ENCODE measurements at places on chromosomes 3 and 15. TPM values are rescaled to one million over a fixed set of nuclear protein-coding genes. Genes with fewer than 3 reads are reported as not detected.
A peak's percentile ranks its signal among the peaks of the same experiment; 100 is the strongest.

DNA sequence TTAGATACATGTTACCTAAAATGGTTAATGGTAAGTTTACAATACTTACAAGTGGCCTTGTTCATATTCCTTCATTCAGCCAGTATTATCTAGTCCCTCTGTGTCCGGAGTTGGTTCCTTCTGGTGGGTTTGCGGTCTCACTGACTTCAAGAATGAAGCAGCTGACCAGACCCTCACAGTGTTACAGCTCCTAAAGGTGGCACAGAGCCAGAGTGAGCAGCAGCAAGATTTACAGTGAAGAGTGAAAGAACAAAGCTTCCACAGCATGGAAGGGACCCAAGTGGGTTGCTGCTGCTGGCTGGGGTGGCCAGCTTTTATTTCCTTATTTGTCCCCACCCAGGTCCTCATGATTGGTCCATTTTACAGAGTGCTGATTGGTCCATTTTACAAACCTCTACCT lies 916.8 kb downstream of the MCTP2 start:
- no peaks in the 10 kb centered on the region for H3K36me3 ChIP-seq
- no peak overlapping the region for H3K27ac ChIP-seq
- no peaks in the 10 kb centered on the region for H3K4me1 ChIP-seq
- no peak overlapping the region for H3K4me3 ChIP-seq
- DNase-seq, result no peak

DNA sequence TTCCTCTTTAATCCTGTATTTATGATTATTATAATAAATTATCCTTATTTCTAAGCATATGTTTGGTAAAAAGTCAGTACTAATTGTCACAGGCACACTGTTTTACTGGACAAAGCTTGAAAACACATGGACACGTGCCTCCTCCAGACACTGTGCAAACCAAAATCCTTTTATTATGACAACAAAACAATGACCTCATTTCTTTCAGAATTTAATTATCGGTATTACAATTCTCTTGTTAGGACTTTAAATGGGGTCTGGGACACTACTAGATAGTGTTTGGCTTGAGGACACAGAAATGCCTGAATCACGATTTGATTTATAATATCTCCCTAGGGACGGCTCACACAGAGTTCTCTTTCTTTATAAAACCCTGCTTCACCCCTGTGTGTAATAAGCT lies 107.3 kb upstream of the IGSF10 start:
- H3K27ac ChIP-seq, result no peak overlapping the region
- no peak for DNase-seq
- no peaks in the 10 kb centered on the region for H3K4me1 ChIP-seq
- no peak overlapping the region for H3K4me3 ChIP-seq
- no peaks in the 10 kb centered on the region for H3K27me3 ChIP-seq

- no peaks in the 10 kb centered on the region for H3K4me1 ChIP-seq
- no peak overlapping the region for H3K4me3 ChIP-seq
- no peaks in the 10 kb centered on the region for H3K27me3 ChIP-seq
- no peak overlapping the region for H3K27ac ChIP-seq
- no peak for DNase-seq
- H3K36me3 ChIP-seq, result no peaks in the 10 kb centered on the region
Measured at GRCh38 chr3:9201955-9202354, 47.5 kb downstream of the SRGAP3 start.

DNA sequence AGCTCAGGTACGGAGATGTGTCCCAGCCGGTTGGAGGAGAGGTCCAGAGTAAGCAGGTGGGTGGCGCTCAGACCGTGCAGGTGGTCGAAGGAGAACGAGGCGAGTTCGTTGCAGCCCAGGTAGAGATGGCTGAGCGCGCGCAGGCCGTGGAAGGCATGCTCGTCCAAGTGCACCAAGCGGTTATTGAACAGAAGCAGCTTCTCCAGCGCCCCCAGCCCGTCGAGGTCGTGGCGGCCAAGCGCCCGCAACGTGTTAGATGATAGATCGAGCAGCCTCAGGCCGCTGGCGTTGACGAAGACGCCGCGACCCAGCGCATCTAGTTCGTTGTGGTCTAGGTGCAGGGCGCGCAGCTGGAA lies 648 bp downstream of the AMIGO3 start:
- H3K36me3 ChIP-seq, result no peaks in the 10 kb centered on the region
- no peaks in the 10 kb centered on the region for H3K27me3 ChIP-seq
- peak overlapping the region; percentile 77 for H3K27ac ChIP-seq

The MBNL1 gene
- 39.6 TPM for polyA plus RNA-seq

DNA sequence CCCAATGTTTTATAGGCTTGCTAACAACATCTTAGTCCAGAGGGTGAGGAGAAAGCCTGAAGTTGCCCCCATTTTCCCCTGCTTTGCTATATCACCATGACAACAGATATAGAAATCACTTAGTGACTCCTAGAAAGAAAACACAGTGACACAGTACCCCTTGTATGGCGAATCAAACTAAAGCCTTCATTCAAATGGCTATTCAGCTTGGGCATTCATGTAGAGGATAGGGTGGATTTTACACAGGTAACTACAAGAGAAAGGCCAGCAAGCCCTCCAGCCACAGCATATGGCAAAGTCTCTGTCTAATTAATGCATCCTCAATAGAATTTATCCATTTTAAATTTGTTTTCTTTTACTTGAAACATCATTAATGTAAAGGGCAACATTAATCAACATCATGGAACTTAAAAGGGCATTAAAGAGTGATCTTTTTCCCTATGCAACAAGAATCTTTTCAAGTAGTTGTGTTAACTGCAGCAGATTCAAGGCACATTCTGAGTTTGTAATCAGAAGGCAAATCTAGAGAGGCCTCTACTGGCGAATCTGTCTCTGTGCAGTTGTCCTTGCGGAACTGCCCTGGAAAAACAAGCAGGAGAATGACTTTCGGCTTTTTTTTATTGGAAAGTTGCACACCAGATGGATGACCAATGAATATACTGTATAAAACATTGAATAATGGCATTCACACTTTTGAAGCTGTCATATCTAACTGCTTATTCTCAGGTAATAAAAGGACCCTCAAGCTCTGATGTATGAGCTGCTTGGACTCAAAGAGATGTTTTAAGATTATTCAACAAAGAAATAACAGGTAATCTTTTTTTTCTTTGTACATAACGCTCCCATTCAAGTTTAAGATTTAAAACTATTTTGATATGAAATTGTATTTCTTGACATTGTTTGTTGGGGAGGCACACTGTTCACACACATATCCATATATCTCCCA lies 621.7 kb upstream of the AGTR1 start:
- no peaks in the 10 kb centered on the region for H3K27me3 ChIP-seq
- no peak overlapping the region for H3K27ac ChIP-seq
- peak; percentile 6 for DNase-seq
- no peaks in the 10 kb centered on the region for H3K36me3 ChIP-seq

DNA sequence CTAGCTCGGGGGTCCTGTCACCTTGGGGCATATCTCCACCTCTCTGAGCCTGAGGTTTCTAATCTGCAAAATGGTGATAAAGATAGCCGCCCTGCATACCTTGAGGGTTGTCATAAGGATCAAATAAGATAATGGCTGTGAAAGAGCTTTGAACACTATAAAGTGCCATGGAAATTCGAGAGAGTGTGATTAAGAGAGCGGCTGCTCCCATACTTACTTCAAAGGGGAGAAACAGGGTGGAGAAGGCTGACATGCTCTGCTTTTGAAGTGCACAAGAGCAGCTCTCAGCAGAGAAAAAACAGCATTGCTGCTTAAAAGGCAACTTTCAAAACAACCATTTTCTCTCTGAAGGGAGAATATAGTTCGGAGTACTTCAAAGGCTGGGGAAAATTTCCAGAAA lies 529.2 kb downstream of the EPHB1 start:
- peaks cover 3% of the 10 kb centered on the region for H3K27me3 ChIP-seq
- DNase-seq, result no peak
- no peak overlapping the region for H3K4me3 ChIP-seq
- no peak overlapping the region for H3K27ac ChIP-seq
- H3K4me1 ChIP-seq, result no peaks in the 10 kb centered on the region
- no peaks in the 10 kb centered on the region for H3K36me3 ChIP-seq

GRCh38 chr3:19467761-19468160 lies 319.5 kb downstream of the KCNH8 start:
- H3K27me3 ChIP-seq, result no peaks in the 10 kb centered on the region
- DNase-seq, result no peak
- no peaks in the 10 kb centered on the region for H3K36me3 ChIP-seq
- no peak overlapping the region for H3K27ac ChIP-seq
- no peak overlapping the region for H3K4me3 ChIP-seq

DNA sequence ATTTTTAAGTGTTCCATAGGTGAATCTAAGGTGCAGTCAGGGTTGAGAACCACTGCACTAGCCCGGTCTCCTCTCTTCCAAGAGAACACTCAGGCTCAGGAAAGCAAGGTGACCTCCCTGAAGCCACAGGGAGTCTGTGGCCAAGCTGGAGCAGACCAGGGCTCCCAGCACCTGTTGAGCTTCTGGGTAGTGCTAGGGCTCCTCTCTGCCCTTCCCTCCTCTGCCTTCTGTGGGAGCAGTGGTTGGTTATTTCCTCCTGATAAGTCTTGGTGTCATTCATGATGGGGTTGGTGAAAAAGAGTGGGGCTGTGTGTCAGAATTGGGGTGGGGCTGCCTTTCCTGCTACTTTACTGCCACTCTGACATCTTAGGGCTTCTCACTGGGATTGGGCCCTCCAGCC lies 163.1 kb upstream of the UMPS start:
- no peak for DNase-seq
- no peaks in the 10 kb centered on the region for H3K36me3 ChIP-seq
- no peak overlapping the region for H3K4me3 ChIP-seq
- no peak overlapping the region for H3K27ac ChIP-seq

GRCh38 chr3:111315930-111316587 lies 225.9 kb upstream of the CD96 start:
- H3K27me3 ChIP-seq, result no peaks in the 10 kb centered on the region
- H3K36me3 ChIP-seq, result no peaks in the 10 kb centered on the region
- no peak overlapping the region for H3K4me3 ChIP-seq
- no peak overlapping the region for H3K27ac ChIP-seq
- H3K4me1 ChIP-seq, result peaks cover 5% of the 10 kb centered on the region

DNA sequence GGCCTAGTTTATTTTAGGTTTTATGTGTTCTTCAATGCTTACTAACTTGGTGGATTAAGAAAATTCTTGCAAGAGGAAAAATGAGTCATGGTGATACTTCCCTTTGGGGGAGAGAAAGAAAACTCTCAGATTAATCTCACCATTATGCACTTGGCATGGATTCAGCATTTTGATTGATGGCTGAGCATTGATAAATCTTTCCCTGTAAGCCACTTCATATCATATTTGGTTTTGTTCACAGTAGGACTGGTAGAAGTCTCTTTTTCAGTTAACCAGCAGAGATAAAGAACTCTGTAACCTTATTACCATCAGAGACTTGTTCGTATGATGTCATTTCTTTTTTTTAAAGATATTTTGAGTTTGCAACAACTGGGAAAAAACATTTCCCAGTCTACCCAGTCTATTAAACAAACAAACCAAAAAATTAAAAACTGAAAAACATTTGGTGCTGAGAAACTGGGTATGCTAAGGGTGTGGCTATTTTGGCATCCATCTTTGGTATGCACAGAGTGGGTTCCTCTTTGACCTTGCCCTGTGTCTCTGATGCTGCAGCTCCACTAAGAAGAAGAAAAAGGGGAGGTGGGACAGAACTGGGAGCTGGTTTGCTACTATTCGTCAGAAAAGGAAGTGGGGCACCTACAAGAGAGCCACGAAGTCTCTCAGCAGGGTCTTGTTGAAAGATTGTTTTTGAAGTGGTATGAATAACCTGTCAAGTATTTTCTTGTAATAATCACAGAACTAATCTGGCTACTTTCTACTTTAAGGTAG lies 17.2 kb downstream of the TMOD3 start:
- H3K27me3 ChIP-seq, result no peaks in the 10 kb centered on the region
- no peak overlapping the region for H3K27ac ChIP-seq
- peaks cover 36% of the 10 kb centered on the region for H3K4me1 ChIP-seq
- no peak for DNase-seq

GRCh38 chr3:12175844-12176453 lies 17.2 kb upstream of the TIMP4 start:
- H3K27ac ChIP-seq, result no peak overlapping the region
- H3K4me3 ChIP-seq, result no peak overlapping the region
- no peaks in the 10 kb centered on the region for H3K36me3 ChIP-seq
- no peaks in the 10 kb centered on the region for H3K4me1 ChIP-seq
- DNase-seq, result peak; percentile 70

DNA sequence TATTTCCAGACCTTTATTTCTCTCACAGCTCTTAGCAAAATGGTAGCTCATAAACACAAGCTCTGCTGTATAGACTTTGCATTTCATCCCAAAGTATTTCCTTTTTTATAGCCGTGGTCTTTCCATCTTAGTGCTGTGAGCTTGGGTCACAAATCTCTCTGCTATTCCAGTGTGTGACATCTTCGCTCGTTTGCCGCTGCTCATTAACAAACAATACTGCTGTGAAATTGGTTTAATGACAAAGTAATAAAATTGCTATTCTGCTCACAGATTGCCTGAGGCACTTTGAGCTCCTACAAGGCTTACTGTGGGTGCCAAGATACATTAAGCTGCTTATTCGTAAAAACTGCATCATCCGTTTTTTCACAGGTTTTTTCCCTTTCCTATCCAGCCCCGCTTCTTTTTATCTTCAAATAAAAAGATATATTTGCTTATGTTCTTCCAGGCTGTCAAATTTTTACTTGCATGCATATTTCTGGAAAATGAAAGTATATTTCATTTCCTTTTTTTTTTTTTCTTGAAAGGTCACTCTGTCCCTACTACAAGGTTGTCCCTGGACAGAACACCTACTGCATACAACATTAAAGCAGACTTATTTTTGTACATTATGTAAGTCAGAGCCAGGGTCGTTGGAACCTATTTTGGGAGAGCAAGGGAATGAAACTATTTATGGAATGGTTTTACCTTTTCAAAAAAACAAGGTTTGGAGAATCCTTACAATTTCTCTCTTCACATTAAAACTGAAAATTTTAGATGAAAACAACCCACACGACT lies 174.5 kb downstream of the MEIS2 start:
- H3K27me3 ChIP-seq, result no peaks in the 10 kb centered on the region
- no peak overlapping the region for H3K4me3 ChIP-seq
- H3K36me3 ChIP-seq, result peaks cover 2% of the 10 kb centered on the region
- H3K27ac ChIP-seq, result no peak overlapping the region
- no peak for DNase-seq

- H3K36me3 ChIP-seq, result no peaks in the 10 kb centered on the region
- peak; percentile 3 for DNase-seq
- no peaks in the 10 kb centered on the region for H3K27me3 ChIP-seq
- no peak overlapping the region for H3K27ac ChIP-seq
Measured at GRCh38 chr3:5731100-5731499, 543.6 kb downstream of the EDEM1 start.

DNA sequence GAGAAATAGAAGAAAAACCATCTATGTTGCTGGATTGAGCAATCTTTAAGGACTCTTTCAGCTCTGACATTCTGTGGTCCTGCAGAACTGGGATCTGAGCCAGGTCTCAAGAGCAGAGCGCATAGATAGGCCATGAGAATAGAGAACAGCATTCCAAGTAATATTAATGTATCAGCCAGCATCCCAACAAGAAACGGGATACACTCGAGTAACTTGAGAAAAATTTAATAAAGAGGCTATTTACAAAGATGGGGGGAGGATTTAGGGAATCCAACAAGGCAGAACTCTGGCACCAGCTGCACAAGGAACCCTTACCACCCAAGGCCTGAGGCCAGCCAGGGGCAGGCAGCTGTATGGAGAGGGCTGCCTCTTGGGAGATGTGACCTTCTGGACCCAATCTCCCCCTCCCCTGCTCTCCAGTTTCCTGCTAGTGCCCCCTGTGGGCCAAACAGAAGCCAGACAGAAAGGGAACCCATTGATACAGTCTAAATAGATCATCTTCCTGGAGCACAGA lies 8.2 kb downstream of the TMOD2 start:
- H3K4me3 ChIP-seq, result no peak overlapping the region
- DNase-seq, result peak; percentile 37
- no peak overlapping the region for H3K27ac ChIP-seq
